ENCODE measurements at places on chromosomes 5 and 9.

DNA sequence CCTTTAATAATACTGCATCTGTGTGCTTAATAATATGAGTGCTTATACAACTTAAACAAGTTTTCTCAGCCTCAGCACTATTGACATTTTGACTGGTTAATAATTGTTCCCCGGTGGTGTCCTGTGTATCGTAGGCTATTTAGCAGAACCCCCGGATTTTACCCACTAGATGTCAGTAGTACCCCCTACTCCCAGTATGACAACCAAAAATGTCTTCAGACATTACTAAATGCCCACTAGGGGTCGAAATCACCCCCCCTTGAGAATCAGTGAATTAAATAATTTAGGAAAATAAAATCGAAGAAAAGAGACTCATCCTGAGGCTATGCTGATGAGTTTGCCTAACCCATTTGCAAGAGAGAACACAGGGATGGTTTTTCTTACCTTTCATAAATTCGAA, 166.3 kb downstream of the ATP10B start:
- no peak for DNase-seq

- DNase-seq: no peak
These were observed 54.9 kb upstream of the SMIM15 start for GRCh38 chr5:61217214-61217613.

GRCh38 chr9:18404434-18405029, 69.4 kb upstream of the ADAMTSL1 start:
- no peak for DNase-seq

DNA sequence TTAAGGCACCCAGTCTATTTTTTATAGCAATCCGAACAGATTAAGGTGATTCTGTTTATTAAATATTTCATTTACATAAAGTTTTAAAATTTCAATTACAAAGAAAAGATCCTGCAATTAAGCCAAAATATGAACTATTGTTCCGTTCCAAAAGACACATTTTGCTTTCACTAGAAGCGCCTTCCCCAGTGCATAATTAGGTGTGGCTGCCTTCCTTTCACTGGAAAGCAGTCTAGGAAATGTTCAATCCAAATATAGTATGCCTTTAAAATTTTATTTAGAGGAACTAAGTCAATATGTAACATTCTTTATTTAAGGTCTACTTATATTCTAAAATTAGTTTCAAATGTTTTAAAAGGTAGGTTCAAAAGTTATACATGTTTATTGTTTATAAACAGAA, 7.6 kb downstream of the CTNNAL1 start:
- no peak for DNase-seq

- no peak for DNase-seq
These were observed 138.9 kb upstream of the SGCD start for GRCh38 chr5:156188016-156188415.
